ENCODE measurements at places on chromosomes 3 and 15.
A peak's percentile ranks its signal among the peaks of the same experiment; 100 is the strongest.

GRCh38 chr3:55879901-55880331 lies 392.8 kb upstream of the WNT5A start:
- no peak for DNase-seq

DNA sequence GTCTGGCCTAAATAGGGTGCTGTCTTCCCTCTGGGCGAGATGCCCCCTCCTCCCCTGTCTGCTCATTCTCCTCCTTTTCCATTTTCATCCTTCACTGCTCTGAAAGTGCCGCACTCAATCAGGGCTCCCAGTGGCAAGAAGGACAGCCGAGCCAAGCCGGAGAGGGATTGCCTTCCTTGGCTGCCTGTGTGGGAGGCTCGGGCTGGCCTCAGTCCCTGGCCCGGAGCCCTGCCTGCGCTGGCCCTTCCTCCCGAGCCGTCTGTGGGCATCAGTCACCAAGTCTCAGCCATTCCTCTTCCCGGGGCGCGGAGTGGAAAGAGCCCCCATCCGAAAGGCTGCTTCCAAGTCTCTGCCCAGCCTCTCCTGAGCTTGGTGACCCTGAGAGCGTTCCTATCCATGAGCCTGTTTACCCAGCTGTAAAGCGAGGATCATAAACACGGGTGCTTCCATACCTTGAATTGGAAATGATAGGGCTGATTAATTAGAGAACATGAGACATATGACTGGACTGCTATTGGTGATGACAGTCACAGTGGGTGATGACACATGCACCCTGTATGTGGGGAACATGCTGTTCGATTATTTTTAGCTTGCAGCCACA lies 59.1 kb upstream of the TLE3 start:
- no peak for DNase-seq

GRCh38 chr15:70140543-70141375 lies 43.0 kb upstream of the TLE3 start:
- no peak for DNase-seq

DNA sequence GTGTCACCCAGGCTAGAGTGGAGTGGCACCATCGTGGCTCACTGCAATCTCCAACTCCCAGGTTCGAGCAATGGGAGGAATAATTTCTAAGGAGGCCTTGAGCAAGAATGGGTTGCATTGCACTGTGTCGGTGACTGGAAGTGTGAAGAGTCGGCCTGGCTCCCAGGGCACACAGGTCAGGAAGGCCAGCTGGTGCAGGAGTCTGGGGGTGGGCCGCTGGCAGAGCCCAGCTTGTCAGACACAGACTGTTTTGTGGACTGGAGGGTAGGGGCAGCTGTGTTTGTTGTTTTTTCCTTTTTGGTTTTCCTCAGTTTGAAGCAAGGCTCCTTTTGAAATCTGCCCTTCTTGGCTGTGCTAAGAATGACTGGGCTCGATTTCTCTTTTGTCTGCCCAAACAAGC lies 66.2 kb downstream of the ITGA11 start:
- no peak for DNase-seq

- DNase-seq = peak; percentile 70
These were observed 19.5 kb downstream of the MESD start for GRCh38 chr15:80970018-80970657.
